ENCODE measurements at places on chromosomes 7 and 10.

- no peak for DNase-seq
These were observed 86.9 kb upstream of the GATAD1 start for GRCh38 chr7:92360387-92360786.

GRCh38 chr10:65496541-65496940 lies 1429.3 kb upstream of the LRRTM3 start:
- DNase-seq: no peak

DNA sequence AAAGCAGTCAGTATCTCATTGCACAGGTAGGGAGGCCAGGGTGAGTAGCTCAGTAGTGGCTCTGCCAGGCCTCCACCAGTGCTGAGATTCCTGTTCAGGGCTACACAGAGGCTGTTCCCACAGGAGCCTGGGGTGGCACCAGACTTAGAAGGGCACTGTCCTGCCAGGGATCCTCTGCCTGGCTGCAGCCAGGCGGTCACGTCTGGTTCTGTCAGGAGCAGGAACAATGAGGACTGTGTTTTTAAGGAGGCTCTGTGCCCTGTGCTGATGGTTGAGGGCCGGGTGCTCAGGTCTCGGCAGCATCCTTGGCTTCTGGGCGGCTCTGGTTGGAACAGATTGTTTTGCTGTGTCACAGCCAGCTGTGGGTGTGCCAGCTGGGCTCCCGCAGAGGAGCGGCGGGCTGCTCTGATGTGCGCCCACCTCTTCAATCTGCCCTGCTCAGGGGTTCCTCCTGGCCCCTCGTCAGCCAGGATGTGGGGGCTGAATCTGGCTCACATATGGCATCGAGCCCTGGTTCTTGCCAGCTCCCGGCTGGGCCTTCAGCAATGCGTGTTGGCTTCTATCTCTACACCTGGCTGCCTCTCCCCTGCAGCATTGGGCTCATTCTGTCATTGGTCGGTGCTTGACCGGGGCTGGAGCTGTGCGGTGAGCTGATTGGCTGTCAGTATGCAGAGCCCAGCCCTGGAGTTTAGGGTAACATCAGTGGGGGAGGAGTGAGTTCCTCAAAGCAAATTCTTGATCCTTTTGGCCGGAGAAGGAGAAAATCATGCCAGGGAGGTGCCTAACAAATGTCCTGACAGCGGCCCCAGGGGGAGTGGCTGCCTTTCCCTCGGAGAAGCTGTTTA lies 41.2 kb downstream of the TACR2 start:
- DNase-seq: no peak

DNA sequence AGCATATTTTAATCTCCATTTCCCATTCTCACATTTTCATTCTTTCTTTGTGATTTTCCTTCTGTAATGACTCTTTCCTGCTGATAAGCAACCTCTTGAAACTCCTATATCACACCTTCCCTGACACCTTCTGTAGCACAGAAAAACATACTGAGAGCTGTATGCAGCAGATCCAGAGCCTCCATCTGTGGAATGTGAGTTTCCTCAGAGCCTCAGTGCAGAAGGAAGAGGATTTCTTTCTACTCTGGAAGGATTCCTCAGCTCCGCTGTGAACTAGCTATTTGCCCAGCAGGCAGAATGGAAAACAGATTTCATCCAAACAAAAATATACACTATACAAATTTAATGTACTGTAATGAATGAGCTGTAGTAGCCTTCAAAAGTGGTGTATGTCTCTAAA lies 841.3 kb upstream of the ZWINT start:
- DNase-seq: no peak

DNA sequence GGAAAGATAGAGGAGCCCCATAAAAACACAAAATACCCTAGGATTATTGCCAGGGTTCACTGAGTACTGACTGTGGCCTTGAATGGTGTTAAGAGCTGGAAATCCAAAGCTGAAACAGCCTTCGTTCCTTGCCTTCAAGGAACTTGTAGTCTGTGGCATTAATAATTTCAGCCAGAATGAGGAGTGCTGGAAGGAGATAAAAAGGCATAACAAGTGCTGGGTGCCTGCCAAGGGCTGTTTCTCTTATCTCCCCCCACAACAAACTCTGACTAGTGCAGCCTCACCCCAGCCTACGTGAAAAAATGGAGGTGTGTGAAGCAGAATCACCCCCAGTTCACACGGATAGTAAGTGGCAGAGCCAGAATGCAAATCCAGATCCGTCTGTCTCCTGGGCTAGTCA lies 199.1 kb upstream of the LYZL2 start:
- no peak for DNase-seq

- DNase-seq: peak; percentile 75
These were observed 163.7 kb downstream of the SRPK2 start for GRCh38 chr7:105224884-105225651.

DNA sequence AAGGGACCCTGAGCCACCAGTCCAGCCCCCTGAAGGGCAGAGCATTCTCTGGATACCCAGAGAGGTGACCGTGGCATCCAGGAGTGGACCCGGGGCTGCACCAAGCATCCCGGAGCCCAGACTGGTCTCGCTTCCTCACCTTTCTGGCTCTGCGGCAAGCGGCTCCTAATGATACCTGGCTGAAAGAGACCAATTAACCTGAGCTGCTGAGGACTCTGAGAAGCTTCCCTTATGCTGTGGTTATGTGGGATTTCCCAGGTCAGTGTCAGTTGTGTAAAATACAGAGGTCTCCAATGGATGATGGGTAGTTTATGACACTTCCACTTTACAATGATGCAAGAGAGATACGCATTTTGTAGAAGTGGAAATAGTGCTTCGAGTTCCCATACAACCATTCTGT lies 51.5 kb downstream of the PFKFB3 start:
- DNase-seq: no peak

DNA sequence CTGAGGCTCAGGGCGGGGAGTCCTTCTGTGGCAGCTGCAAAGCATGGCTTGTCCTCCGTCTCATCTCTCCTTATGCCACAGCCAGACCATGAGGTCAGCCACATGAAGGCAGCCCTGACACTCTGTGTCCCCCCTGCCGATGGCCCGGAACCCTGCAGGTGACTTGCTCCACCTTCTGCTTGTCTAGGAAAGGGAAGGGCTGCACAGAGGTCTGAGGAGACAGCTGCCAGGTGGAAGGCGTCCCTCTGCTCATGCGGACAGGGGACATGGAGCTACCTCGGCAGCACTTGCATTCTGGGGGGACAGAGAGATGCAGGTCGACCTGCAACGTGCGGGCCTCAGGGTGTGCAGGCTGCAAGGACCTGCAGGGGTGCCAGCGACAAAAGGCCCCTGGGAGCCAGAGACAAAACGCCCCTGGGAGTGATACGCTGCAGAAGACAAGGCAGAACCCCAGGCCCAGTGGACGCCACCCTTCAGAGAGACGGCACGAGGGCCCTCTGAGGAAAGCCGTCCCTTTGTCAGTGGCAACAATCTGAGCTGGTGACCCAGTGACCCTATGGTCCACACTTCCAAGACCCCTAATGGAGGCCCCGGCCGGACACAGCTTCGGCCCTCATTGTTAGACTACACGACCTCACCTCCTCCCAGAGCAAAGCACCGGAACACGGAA lies 205.2 kb upstream of the PPP2R2D start:
- no peak for DNase-seq

- no peak for DNase-seq
These were observed 862.3 kb upstream of the GHITM start for GRCh38 chr10:83276971-83277370.

DNA sequence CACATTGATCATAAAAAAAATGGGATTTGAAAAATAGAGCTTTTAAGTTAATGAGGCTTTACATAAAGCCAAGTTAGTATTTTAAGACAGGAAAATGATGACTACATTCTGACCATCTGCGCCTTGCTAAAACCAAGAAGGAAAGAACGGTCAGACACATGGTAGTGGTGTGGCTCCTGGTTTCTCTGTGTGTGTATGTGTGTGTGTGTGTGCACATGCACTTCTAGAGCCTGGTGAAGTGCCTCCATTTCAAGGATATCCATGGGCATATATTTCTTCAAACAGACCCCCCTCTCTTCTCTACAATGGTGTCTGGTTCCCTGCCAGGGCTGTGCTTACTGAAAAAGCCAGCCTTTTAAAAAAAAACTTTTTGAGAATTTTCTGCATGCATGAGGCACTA lies 80.9 kb downstream of the FRMPD2 start:
- no peak for DNase-seq

- DNase-seq: peak; percentile 32
These were observed 210.9 kb downstream of the DGKB start for GRCh38 chr7:14691597-14692203.

- DNase-seq: no peak
These were observed 16.4 kb downstream of the ZNF488 start for GRCh38 chr10:47367646-47368045.

DNA sequence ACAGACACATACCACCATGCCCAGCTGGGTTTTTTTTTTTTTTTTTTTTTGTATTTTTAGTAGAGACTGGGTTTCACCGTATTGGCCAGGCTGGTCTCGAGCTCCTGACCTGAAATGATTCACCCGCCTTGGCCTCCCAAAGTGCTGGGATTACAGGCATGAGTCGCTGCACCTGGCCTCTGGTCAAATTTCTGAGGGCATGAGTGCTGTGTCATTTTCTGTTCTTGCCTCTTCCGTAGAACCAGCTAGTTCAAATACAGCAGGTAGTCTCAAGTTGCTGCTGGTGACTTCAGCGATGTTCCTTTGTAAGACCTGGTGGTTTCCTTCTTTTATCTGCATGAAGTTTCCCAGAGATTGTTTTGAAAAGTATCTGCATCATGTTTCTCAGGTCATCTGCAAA lies 134.8 kb upstream of the SHH start:
- DNase-seq: peak; percentile 29

- DNase-seq: peak; percentile 51
These were observed 259.9 kb downstream of the SKIDA1 start for GRCh38 chr10:21265622-21266021.

- DNase-seq: no peak
These were observed 21.3 kb downstream of the ZEB1 start for GRCh38 chr10:31340343-31340742.

DNA sequence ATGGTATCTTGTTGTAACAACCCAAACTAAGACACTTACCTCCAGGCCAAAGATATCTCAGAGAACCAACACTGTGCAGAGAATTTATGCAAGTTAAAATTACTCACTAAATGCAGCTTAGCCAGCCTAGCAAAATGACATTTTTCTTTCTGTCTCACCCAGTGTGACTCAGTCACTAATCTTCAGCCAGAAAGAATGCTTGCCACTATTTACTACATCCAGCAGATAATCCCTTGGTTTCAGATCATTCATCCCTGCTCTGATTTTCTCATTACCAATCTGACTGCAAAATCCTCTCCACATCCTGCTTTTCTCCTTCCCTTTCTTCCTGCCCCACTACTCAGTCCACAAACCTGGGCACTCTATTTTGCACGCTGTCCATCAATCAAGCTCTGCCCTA lies 93.5 kb upstream of the NEBL start:
- no peak for DNase-seq

GRCh38 chr7:24737281-24737680 lies 20.0 kb downstream of the GSDME start:
- no peak for DNase-seq

GRCh38 chr7:108263425-108263824 lies 133.3 kb upstream of the LAMB4 start:
- DNase-seq: no peak

DNA sequence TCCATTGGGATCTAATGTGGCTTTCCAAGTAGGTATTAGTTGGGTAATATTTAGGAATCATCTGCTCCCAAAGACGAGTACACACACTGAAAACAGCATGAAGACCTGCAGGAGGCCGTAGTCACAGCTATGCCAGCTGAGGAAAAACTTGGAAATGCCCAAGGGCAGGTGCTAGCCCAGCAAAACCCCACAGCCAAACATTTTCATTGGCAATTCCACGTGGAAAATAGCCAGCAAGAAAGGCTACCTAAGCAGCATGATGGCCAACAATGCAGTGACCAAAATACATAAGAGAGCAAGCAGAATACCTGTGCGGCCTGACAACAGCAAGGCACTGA lies 32.7 kb downstream of the DOCK4 start:
- DNase-seq: no peak

- DNase-seq: no peak
These were observed 210.3 kb downstream of the INHBA start for GRCh38 chr7:41492603-41493002.

GRCh38 chr10:131810805-131811629 lies 89.8 kb upstream of the PPP2R2D start:
- DNase-seq: no peak

DNA sequence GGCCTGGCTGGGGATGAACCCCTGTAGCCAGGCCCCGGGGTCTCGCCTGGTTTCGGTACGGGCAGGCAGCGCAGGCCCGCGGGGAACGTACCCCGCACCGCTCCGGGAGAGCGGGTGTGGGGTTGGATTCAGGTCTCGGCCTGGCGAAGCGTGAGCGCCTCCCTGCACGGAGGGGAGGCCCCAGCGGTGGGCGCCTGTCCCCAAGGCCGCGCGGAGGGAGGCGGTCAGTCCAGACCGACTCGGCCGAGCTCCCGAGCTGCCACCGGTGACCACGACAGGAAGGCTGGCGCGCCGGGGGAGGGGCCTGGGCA lies 378 bp upstream of the INPP5F start:
- DNase-seq: peak; percentile 41

GRCh38 chr7:94333810-94334209 lies 60.9 kb upstream of the COL1A2 start:
- no peak for DNase-seq

DNA sequence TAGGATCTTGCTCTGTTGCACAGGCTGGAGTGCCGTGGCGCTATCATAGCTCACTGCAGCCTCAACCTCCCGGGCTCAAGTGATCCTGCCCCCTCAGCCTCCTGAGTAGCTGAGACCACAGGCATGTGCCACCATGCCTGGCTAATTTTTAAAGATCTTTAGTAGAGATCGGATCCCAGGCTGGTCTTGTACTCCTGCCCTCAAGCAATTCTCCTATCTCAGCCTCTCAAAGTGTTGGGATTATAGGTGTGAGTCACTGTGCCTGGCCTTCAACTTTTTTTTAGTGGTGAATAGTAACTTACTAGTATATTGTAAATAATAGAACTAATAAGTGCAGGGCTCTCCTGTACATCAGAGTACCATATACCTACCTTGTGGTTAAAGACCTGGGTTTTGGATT lies 52.1 kb upstream of the LMTK2 start:
- DNase-seq: no peak

DNA sequence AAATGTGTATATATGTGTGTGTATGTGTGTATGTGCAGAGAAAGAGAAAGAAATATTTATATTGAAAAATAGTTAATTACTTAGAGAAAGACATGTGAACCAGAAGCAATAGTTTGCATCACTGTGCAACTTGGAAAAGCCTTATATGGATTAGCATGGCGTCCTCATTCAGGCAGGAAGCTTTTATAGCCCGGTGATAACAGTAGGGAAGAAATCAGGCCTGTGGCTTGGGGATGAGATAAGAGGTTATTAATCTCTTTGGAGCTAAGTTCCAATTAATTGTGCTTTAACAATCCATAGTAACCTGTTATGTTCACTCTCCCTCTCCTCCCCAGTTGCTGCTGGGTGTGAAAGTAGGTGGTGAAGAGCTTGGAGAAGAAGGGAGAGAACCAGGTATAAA lies 36.5 kb downstream of the IFIT5 start:
- DNase-seq: no peak

GRCh38 chr10:107206833-107207232 lies 42.3 kb upstream of the SORCS1 start:
- DNase-seq: no peak

- no peak for DNase-seq
These were observed 24.6 kb upstream of the ZMIZ1 start for GRCh38 chr10:79044036-79044632.

Data from A549 (cell line).